ENCODE measurements at places on chromosomes 11 and 22.

DNA sequence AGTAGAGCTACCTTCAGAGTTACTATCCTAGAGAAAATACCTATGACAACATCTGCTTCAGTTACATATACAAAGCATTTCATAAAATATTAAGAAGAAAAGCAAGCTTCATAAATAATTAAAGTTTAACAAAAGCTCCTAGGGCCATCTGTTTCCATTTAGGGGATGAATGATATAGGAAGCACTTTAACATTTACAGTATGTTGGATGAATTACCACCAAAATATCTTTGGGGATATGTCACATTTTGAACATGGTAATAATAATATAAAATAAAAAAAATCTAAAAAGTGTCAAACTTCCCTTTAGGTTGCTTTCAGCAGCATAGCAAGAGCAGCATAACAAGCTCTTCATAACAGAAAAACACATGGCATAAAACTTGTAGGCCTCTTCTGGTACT is 104.6 kb downstream of the ATG16L2 start:
- DNase-seq = no peak

GRCh38 chr22:42270510-42271190 is at the start of gene TCF20:
TCF20 (minus strand) TSS chr22:42270653; CDS start chr22:42215305, 55,348 bp downstream.
- peak; percentile 74 for DNase-seq

DNA sequence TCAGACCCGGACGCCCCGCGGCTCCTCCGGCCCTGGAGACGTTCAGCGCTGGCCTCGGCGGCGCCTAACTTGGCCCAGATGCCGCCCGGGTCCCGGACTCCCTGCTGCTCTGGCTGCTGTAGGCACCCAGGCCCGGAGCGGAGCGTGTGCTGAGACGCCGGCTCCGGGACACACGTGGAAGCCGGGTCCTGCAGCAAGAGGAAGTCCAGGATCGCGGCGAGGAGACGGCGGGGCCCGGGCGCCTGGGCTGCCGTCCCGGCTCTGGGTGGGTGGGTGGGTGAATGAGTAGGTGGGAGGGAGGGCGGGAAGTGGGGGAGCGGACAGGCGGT is 223 bp downstream of the WT1 start:
- DNase-seq = no peak

DNA sequence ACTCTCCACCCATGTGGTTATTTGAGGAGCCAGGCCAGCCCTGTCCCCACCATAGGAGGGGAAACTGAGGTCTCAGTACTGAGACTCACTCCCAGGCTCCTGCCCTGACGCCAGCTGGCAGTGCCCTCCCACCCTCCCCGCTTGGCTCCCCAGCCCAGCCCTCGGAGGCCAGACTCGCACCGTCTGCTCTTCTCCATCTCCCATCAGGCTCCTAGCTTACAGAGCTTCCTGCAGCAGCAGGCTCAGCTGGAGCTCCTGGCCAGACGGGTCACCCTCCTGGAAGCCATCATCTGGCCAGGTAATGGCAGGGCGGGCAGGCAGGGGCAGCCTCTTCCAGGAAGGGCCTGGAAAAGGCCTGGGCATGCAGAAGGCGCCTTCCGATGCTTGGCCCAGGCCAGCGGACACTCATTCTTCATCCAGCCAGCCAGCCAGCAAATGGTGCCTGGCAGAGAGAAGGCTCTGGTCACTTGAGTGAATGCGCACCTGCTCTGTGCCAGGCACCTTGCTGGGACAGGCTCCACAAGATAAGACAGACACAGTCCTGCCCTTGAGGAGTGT is 12.6 kb downstream of the RHBDD3 start:
- no peak for DNase-seq

DNA sequence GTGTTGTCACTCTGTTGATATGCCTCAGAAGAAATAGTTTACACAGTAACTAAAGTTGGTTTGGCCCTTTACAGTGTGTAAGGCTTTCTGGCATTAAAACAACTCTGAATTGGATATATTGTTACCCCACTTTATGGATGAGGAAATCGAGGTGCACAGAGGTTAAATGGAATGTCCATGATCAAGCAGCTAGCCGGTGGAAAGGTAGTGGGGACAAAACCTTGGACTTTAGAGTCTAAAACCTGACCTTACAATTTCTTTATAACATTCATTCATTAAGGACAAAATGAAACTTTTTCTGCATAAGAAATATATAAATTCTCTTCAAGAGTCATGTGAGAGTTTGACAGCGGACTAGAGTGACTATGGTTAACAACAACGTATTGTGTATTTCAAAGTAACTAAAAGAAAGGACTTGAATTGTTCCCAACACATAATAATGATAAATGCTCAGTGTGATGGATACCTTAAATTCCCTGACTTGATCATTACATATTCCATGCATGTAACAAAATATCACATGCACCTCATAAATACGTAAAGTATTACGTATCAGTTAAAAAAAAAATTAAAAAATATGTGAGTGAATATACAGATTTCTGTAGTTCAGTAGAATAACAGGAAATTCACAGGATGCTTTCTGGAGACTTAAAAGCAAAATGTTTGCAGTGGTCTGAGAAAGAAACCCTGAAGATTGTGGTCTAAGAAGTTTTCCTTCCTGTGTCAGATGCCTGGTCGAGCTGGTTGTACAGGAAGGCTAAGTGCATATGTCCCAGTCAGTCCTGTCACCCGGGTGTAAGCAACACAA is 51.0 kb downstream of the TEAD1 start:
- no peak for DNase-seq

DNA sequence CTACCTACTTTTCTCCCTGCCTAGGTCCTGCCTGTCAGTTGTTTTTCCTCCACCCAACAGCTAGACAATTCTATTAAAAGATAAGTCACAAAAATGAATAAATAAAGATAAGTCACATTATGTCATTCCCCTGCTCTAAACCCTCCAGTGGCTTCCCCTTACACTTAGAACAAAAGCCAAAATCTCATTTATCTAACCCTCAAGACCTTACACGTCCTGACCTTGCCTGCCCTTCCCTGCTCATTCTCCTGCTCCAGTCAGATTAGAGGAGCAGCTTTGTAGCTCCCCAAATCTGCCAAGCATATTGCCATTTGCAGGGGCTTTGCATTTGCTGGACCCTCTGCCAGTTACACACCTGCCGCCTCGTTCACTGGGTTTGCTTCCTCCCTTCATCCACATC is 16.7 kb downstream of the KREMEN1 start:
- DNase-seq = no peak

GRCh38 chr11:12506404-12506921 is 129.1 kb downstream of the PARVA start:
- no peak for DNase-seq

DNA sequence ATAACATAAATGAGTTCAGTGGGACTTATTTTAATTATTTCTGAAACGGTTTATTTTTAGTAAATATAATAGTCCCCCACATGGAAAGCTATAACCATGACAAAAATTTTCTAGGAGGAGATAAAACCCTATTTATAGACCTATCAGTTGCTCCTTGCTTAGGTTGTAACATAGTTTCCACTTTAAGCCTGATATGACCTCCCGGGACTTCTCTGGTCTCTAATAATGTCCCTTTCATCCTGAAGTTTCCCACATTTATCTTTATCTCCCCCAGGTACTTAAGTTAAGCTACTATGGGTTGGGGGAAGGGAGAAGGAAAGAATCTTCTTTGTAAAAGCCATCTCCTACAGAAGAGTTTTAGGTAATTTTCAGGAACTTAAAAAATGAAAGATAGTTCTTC is 117.7 kb downstream of the RBFOX2 start:
- no peak for DNase-seq

DNA sequence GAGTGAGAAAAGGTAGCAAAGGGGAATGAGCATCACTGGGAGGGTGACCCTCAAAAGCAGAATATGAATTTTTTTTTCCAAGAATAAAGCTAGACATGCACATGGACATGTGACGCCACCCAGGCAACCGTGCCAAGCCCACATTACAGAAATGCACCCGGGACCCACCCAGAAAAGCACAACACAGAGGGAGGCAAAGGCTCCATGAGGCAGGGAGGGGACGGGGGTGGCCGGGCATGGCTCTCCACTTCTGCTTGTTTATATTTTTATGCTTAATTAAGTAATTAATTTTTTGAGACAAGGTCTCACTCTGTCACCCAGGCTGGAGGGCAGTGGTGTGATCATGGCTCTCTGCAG is 1524.3 kb downstream of the BRD1 start:
- no peak for DNase-seq

- DNase-seq = no peak
These were observed 55.9 kb downstream of the BTG4 start for GRCh38 chr11:111456086-111456858.

GRCh38 chr11:87076260-87076783 is 38.6 kb downstream of the TMEM135 start:
- DNase-seq = no peak

- DNase-seq = no peak
These were observed 57.2 kb upstream of the ARHGAP32 start for GRCh38 chr11:129249351-129249750.

DNA sequence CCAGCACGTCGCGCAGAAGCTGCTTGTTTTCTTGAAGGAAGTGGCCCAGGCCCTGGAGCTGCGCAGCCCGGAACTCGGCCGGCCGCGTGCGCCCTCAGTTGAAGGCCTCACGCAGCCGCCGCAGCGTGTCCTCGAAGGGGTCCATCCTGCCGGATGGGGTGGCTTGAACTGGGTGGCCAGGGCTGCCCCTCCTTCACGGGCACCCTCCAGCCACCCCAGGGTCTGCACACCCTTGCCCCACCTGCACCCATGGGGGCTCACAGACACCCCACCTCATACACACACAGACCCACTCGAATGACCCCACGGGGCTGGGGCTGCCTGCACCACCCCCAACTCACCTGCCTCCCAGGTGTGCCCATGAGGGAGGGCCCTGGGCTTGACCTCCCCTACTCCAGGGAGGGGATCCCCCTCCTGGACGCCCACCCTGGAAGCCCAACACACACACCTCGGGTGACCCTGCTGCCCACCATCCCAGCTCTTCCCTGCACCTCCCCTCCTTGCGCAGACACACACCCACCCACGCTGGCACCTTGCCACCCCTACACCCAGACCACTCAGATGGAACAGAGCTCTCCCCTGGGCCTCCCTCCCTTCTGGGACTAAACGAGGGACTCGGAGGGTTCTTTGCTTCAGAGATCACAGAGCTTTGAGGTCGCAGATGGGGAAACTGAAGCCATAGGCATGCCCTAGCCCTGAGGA is 6.8 kb downstream of the ALDH3B2 start:
- no peak for DNase-seq
